NCI-H226 (cell line): ENCODE measurements at places on chromosomes 2 and 18.

GRCh38 chr2:127108090-127108523, 1.2 kb upstream of the BIN1 start:
- no peak for DNase-seq

DNA sequence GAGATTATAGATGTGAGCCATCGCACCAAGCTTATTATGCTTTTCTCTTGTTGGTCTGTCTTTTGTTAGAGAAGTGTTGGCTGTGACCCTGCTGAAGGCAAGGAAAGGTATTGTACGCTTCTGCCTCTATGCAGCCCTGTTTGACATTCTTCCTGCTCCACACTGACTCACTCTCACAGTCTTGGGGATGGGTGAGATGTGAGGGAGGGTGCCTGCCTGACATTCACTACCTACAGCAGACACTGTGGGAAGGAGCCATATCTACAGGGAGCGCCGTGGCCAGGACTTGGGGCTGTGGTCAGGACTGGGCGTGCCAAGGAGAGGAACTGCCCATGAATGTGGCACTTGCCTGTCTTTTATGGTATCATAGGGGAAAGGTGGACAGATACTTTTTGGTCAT, 43.9 kb upstream of the FHL2 start:
- DNase-seq = no peak

DNA sequence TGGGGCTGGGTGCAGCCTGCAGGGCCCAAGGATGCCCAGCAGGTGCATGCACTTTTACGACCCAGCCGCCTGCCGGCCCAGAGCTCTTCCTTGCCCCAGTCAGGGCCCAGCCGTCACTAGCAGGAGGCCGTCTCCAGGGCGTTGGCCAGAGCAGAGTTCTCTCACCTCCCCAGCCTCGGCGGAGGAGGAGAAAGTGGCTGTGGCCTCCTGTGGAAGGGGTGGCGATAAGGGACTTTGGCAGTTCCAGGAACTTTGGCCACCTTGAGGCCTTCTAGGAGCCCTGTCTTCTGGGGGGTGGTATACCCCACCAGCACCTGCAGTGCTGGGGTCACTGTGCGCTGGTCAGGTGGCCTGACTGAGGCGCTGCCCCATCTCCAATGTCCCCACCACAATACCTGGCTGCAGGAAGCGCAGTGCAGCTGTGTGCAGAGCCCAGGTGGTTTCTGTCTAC, 22.0 kb downstream of the NPPC start:
- no peak for DNase-seq

- DNase-seq = no peak
These were observed 251.1 kb upstream of the PIK3C3 start for GRCh38 chr18:41703744-41704530.

GRCh38 chr2:136129601-136130000, 11.7 kb upstream of the CXCR4 start:
- DNase-seq = no peak

GRCh38 chr2:130911482-130911881, 74.8 kb downstream of the ARHGEF4 start:
- DNase-seq = no peak

GRCh38 chr18:27073404-27073830, 111.7 kb downstream of the CHST9 start:
- DNase-seq = no peak

DNA sequence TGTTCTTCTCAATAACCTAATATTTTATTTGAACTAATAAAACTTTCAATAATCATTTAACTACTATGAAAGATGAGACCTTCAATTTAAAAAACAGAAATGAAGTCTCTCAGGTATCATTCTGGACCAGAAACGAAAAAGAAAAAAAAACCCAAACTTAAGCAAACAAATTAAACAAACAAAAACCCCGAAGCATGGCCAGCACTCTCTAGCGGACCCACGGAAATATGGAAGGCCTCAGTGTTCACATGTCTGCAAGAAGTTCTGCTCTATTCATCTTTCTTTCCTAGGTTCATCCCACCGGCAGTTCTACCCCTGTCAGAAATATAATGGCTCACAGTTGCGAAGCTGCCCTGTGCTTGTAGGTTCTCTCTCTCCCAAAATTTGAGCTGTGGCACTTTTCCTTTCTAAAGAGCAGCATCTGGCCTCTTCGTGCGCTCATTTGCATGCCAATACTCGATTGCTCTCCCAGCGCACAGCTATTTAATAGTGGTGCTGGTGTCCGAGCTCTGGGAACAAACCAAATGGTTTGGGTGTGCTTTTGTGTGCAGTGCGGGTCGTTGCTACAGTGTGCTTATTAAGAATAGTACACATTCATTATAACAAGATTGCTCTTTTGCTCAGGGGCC, 129.0 kb upstream of the ZEB2 start:
- DNase-seq = no peak

DNA sequence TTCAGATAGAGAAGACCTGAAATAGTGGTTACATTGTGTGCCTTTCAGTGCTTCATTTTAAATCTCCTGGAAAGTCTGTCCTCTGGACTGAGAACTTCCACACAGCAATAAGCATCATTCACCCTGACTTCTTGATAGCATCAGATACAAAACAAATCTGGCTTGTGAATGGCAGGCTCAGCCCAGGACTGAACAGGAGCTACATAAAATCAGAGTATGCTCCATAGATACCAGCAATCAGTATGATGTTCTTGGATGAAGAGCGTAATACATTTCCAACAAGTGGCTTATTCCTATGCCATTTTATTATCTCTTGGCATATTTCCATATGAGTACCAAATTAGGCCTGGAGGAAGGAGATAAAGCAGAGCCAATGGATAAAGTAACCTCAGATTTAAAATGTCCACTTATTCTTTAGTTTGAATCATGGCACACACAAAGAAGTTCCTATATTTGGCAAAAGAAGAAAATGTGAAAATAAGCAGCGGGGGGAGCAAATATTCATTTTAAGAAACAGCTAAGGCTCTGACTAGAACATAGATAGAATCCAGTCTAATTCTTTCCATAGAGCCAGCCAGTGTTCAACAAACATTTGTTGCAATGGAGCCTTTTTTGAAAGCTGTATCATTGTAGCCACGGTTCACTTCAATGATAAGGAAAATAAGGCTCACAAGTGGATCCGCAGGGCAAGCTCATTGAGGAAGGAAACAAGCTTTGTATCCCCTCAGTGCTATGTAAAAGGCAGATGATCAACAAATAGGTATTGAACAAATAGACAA, 230.8 kb upstream of the CHAC2 start:
- DNase-seq = no peak
